ENCODE measurements at places on chromosomes 4 and X.

DNA sequence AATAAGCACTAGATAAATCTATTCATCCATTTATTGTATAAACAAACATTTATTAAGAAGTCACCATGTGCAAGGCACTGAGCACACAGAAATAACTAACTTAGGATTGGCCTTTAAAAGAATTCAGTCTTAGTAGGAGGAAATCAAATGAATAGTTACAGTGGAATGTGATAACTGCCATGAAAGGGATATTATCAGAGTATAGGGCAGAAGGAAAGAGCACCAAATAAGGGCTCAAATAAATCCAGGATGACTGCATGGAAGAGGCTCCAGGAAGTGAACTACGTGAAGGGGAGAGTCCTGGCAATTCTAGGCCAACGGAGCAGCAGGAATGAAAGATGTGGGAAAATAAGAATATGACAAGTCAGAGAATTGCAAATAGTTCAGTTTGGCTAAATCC is 406.0 kb downstream of the INPP4B start:
- no peak for DNase-seq

DNA sequence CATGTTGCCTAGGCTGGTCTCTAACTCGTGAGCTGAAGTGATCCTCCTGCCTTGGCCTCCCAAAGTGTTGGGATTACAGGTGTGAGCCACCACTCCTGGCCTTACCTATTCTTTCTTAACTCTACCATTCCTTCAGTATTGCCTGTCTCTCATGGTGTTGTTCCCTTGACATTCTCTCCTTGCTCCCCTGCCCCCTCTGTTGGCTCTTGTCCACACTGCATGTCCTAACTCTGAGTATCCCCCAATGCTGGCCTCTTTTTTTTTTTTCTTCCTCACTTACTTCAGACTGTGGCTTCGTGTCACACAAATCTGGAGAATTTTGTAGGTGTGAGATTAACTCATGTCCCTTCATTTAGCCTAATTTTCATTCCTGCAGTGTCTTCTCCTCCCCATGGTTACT is 22.9 kb upstream of the FRMPD4 start:
- DNase-seq = no peak

- no peak for DNase-seq
Observed at GRCh38 chr4:100042235-100042634, 92.2 kb upstream of the H2AZ1 start.

- DNase-seq = no peak
Observed at GRCh38 chr4:118326585-118326984, 26.2 kb downstream of the PRSS12 start.

DNA sequence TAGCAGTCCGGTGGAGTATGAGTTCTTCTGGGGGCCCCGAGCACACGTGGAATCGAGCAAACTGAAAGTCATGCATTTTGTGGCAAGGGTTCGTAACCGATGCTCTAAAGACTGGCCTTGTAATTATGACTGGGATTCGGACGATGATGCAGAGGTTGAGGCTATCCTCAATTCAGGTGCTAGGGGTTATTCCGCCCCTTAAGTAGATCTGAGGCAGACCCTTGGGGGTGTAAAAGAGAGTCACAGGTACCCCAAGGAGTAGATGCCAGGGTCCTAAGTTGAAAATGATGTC is 852 bp downstream of the MAGEH1 start:
- DNase-seq = no peak

DNA sequence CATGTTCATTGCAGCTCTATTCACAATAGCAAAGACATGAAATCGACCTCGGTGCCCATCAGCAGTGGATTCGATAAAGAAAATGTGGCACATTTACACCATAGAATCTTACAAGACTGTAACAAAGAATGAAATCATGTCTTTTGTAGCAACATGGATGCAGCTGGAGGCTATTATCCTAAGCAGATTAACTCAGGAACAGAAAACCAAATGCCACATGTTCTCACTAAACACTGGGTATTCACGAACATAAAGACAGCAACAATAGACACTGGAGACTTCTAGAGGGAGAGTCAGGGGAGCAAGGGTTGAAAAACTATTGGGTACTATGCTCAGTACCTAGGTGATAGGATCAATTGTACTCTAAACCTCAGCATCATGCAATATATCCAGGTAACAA is 180.5 kb downstream of the PPP1R2C start:
- DNase-seq = no peak

- no peak for DNase-seq
Observed at GRCh38 chrX:19912-20571, 261.1 kb upstream of the PLCXD1 start.

DNA sequence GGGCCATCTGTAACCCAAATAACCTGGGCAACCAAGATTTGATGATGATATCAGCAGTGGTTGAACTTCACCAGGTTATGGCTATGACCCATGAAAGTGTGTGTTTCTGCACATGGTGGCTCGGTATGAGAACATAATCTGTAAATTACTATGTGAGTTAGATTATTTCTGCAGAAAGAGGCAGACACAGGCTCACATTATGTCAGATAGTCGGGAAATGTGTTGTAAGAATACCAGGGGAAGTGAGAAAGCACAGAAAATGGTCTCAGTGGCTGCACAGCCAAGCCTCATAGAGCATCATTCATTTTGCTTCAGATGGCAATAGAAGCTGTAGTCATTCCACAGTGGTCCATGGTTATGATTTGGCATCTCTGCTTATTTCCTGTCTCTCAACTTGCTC is 63.0 kb upstream of the RBPJ start:
- DNase-seq = no peak

DNA sequence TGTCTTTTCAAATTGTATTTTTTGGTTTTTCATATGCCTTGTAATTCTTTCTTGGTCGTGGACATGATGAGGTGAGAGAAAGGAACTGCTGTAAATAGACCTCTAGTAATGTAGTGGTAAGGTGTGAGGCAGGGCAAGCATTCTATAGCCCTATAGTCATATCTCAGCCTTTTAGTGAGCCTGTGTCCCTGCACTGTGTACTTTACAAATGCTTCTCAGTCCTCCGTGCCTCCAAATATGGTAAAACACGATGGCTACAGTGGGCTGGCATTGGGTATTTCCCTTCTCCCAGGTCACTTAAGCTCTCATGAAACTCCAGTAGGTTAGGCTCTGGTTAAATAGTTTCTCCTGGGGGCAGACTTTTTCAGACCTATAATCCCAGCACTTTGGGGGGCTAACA is 57.9 kb upstream of the PLS3 start:
- no peak for DNase-seq

DNA sequence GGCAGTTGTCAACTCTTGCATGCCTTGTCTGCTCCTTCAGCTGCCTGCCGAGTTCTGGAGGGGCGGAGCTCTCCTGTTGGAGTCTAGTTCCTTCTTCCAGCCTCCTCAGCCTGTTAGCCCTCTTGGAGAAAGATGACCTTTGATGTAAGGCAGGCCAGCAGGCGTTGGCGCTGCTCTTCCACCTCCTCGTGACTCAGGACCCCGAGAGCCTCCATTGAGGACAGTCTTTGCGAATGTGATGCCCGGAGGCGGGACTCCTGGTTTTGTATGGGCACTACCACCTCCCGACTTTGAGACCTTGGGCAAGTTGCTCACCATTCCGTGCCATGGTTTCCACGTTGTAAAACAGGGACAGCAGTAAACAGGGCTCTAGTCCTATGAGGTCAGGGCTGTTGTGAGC is 108.3 kb downstream of the TENM3 start:
- no peak for DNase-seq

DNA sequence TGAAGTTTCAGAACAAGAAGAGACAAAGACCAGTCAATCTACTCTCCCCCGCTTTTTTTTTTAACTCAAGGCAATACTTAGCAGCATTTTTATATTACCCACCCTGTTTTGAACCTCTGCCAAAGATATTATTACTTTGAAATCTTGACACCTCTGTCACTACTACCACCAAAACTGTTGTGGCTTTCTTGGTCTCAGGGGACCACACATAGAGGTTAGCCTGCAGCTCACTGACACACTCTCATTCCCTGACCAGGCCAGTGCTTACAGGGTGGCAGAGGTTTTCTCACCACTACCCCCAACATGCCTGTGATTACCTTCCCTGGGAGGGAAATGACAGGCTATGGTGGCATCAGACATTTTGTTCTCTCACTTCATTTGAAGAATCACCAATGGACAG is 137.4 kb upstream of the STIM2 start:
- DNase-seq = no peak

- no peak for DNase-seq
Observed at GRCh38 chrX:40327085-40327484, 229.3 kb upstream of the BCOR start.

GRCh38 chrX:40637687-40638086 is 9.7 kb downstream of the CXorf38 start:
- no peak for DNase-seq

DNA sequence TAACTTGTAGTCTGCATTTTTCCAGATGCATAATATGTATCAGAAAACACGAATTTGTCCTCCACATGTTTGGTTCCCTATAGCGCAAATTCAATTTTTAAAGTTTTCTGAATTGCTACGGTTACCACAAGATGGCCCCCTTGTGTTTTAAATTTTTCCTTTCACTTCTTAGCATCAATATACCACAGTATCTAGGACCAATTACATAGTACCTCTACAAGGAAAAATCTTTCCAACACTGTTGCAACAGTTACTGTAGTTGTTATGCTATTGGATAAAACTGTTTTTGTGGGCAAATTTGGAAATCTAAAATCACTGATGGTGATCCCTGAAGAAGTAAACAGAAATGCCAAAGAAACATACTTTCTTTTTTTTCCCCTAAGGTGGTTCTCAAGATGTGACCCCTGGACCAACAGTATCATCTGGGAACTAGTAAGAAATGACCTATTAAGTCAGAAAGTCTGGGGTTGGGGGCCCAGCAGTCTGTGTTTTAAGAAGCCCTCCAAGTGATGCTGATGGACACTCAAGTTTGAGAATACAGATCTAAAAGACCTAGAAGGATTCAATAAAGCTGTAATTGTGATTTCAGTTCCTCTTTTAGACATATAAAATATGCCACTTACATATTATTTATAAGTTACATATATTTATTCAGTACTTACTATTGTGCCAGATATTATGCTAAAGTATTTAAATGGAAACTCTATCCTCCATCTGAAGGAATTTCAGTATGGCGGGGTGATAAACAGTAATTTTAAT is 3.1 kb downstream of the ZGRF1 start:
- DNase-seq = no peak

DNA sequence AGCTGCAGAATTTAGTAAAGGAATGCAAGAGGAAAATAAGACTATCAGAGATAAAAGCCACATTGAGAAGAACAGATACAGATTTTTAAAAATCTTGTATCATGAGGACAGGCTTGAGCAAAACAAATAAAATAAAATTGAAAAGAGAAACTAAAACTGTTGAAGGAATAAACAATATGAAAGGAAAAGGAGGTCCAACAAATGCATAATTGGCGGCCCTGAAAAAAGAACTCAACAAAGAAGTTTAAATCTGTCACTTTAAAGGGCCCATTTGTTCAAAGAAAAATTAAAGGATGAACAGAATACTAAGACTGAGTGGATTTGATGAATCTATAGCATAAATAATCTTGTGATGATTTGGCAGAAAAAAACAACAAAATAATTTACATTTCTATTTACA is 36.5 kb downstream of the TMPRSS11B start:
- no peak for DNase-seq

- no peak for DNase-seq
Observed at GRCh38 chr4:47879458-47879857, 34.9 kb downstream of the NFXL1 start.

GRCh38 chrX:133749370-133749769 is 236.0 kb downstream of the GPC3 start:
- no peak for DNase-seq

- no peak for DNase-seq
Observed at GRCh38 chr4:152225680-152226079, 310.2 kb downstream of the FBXW7 start.

DNA sequence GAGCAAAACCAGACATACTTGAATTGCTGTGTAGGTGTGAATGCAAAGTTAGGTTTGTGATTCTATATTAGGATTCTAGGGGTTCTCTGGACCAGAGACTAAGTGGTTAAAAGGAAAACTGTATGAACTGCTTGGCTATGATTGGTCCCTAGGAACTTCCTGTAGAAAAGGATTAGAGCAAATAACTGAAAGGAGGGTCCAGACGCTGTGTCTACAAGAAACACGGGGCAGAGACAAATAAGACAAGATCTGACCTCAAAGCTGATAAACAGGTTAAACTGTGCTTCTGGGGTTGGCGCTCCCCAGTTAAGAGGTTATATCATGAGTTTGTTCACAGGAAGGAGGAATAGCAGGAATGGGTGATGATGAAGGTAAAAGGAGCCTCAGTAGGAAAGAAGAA is 183.6 kb downstream of the MGST2 start:
- DNase-seq = no peak

- no peak for DNase-seq
Observed at GRCh38 chr4:124459196-124459940, 253.2 kb downstream of the ANKRD50 start.

DNA sequence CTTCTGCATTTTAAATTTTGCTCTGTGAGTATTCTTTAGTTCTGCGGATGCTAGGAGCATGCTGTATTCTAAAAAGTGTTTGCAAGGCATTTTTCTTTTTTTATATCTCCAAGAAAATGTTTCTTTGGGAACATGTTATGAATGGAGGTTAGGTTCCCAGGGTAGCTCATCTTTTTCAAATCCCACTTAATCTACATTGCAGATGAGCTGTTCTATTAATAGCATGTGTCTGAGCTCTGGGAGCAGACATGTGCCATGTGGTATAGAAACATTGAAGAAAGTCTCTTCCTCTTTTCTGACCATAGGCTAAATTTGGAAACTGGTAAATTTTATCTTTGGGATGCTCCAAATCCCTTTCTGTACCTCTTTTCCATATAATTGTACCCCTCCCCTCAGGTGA is 23.2 kb downstream of the DIAPH2 start:
- DNase-seq = no peak

- DNase-seq = no peak
Observed at GRCh38 chr4:185730849-185731608, 81.0 kb downstream of the SORBS2 start.

DNA sequence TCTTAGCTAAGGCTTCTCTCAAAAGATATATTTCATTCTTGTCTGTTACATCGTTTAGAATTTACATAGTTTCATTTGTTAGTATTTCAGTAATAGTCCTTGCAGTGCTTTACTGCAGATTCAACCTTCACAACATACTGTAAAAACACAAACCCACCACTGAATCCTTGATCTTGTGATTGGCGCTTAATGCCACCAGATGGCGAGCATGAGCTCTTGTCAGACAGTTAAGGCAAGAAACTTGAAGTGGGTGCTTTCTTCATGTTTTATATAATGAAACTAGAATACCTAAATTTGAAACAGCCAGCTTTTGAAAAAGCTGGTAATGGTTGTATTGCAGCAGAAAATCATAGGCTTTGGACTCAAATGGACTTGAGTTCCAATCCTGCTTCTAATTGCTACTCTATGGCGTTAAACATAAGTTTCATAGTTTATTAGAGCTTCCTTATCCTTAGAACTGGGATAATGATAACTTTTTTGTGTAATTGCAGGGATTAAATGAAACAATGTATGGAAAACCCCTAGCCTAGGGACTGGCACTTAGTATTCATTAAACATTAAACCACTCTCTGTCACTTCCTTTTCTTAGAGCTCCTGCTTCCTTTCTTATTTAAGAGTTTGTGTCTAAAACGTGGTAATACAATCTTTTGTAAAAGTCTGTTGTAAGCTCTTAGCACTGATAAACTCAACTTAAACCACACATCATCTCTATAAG is 95.1 kb downstream of the USP9X start:
- DNase-seq = peak; percentile 10

GRCh38 chr4:2069986-2070385 is 10.9 kb downstream of the NAT8L start:
- DNase-seq = no peak

- peak; percentile 0 for DNase-seq
Observed at GRCh38 chrX:9341291-9342201, 123.3 kb upstream of the TBL1X start.
